ENCODE measurements at places on chromosomes 5 and 9. TPM values are rescaled to one million over a fixed set of nuclear protein-coding genes. Genes with fewer than 3 reads are reported as not detected.
A peak's percentile ranks its signal among the peaks of the same experiment; 100 is the strongest.

DNA sequence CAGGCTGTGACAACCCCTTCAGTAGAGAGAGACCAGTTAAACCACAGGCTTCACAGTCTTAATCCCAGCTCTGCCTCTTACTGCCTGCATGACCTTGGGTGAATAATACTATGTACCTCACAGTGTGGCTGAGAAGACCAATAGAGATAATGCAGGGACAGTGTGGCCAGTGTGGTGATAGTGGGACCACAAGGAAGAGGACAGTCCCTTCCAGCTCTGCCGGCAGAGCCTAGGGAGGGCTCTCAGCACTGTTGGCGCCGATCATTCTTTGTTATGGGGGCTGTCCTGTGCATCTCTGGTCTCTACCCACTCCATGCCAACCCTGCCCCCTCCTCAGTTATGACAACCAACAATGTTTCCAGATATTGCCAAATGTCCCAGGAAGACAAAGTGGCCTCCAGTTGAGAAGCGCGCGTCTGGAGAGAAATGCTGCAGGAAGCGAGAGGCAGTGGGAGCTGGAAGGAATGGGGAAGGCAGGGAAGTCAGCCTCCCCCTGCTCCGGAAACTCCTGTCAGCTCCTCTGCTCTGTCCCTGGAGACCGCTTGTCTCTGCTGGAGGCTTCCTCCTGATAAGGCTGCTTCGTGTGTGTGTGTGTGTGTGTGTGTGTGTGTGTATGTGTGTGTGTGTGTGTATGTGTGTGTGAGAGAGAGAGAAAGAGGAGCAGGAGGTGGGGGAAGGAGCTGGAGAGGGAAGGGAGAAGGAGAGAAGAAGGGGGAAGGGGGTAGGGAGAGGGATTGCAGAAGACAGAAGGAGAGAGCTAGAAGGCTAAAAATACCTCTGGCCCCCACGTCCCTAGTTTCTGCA is 31.8 kb upstream of the FABP6 start:
- no peaks in the 10 kb centered on the region for H3K27me3 ChIP-seq
- no peak overlapping the region for H3K4me3 ChIP-seq
- no peaks in the 10 kb centered on the region for H3K36me3 ChIP-seq
- no peak overlapping the region for H3K27ac ChIP-seq
- peak; percentile 16 for DNase-seq
- H3K4me1 ChIP-seq: no peaks in the 10 kb centered on the region

SLC46A2 gene
- total RNA-seq: not detected

DNA sequence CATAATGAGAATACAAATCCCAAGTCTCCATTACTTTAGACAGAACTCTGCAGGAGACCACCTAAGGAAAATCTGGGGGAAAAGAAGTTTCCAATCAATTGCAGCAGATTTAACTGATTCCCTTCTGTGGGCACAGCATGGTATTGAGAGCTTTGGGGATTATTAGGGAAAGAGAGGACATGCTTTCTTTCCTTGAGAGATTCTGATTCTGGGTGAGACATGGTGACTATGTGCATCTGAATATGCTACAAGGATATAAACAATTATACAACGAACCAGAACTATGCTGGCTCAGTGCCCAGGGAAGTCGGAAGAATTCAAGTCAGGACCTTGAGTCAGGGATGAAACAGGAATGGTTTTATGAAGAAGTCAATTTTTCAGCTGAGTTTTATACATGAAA is 183.7 kb downstream of the PDE4D start:
- no peaks in the 10 kb centered on the region for H3K27me3 ChIP-seq
- H3K36me3 ChIP-seq: no peaks in the 10 kb centered on the region
- no peak for DNase-seq
- H3K4me3 ChIP-seq: no peak overlapping the region

DNA sequence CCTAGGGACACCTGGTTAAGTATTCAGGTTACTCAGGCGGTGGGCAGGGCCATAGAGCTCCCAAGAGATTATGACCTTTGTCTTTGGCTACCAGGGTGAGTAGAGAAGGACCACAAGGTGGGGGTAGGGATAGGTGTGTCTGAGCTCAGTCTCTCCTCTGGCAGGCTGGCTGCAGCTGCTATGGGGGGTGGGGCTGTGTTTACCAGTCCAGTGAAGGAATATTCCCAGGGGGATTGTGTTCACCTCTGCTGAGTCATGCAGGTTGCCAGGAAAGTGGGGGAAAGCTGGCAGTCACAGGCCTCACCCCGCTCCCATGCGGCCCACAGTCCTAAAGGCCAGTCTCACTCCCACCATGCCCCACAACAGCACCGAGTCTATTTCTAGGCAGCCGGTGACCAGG is 53.6 kb upstream of the POU5F2 start:
- H3K27me3 ChIP-seq: no peaks in the 10 kb centered on the region
- DNase-seq: no peak
- no peak overlapping the region for H3K4me3 ChIP-seq

GRCh38 chr9:70081120-70081495 is 37.5 kb downstream of the MAMDC2 start:
- H3K4me3 ChIP-seq: no peak overlapping the region
- H3K27ac ChIP-seq: peak overlapping the region; percentile 45
- H3K27me3 ChIP-seq: no peaks in the 10 kb centered on the region
- no peak for DNase-seq
- H3K36me3 ChIP-seq: no peaks in the 10 kb centered on the region
- H3K4me1 ChIP-seq: no peaks in the 10 kb centered on the region

SPINK13 gene
- not detected for total RNA-seq

CCDC192 gene
- not detected for total RNA-seq

- no peak for DNase-seq
- no peak overlapping the region for H3K4me3 ChIP-seq
- peaks cover 2% of the 10 kb centered on the region for H3K4me1 ChIP-seq
- no peaks in the 10 kb centered on the region for H3K36me3 ChIP-seq
- H3K27ac ChIP-seq: no peak overlapping the region
Observed at GRCh38 chr5:77761606-77762005, 14.5 kb downstream of the TBCA start.

- no peak overlapping the region for H3K27ac ChIP-seq
- DNase-seq: no peak
- H3K36me3 ChIP-seq: no peaks in the 10 kb centered on the region
- H3K4me3 ChIP-seq: no peak overlapping the region
Observed at GRCh38 chr9:136740069-136740468, 2.7 kb downstream of the LCN10 start.

OR1J2 gene
- not detected for total RNA-seq

- H3K4me1 ChIP-seq: peaks cover 10% of the 10 kb centered on the region
- no peak for DNase-seq
- no peaks in the 10 kb centered on the region for H3K36me3 ChIP-seq
- H3K4me3 ChIP-seq: no peak overlapping the region
Observed at GRCh38 chr9:16196206-16196605, 643.4 kb downstream of the CCDC171 start.

GRCh38 chr9:112308588-112308987 is 24.8 kb downstream of the PTBP3 start:
- H3K4me3 ChIP-seq: no peak overlapping the region
- H3K27me3 ChIP-seq: no peaks in the 10 kb centered on the region
- no peak overlapping the region for H3K27ac ChIP-seq
- DNase-seq: no peak

- H3K27me3 ChIP-seq: no peaks in the 10 kb centered on the region
- no peak overlapping the region for H3K27ac ChIP-seq
- no peaks in the 10 kb centered on the region for H3K4me1 ChIP-seq
- no peak for DNase-seq
Observed at GRCh38 chr5:108529381-108529780, 147.5 kb upstream of the FBXL17 start.

MTX3 gene
- total RNA-seq: 11.8 TPM

- no peaks in the 10 kb centered on the region for H3K4me1 ChIP-seq
- no peak for DNase-seq
- no peak overlapping the region for H3K27ac ChIP-seq
- no peak overlapping the region for H3K4me3 ChIP-seq
- H3K27me3 ChIP-seq: no peaks in the 10 kb centered on the region
Observed at GRCh38 chr5:131279204-131279603, 15.4 kb downstream of the CDC42SE2 start.

DNA sequence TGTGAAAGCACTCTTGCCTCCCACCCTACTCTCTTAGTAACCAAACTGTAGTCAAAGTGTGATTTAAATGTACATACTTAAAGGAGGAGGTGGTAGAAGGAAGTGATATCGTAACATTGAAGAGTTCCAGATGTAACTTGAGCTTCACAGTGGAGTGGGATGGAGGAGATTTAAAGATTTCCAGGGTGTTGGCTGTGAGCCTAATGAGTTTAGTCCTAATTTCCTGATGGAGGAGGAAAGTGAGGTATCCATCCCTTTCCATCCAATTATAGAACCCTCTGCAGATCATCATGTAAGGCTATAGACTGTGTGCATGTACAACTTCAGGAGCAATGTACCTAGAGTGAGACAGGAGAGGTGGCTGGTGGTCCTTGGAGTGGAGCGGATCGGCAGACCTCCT is 1163.9 kb upstream of the SEMA6A start:
- no peak for DNase-seq
- no peaks in the 10 kb centered on the region for H3K36me3 ChIP-seq
- no peak overlapping the region for H3K4me3 ChIP-seq
- H3K27me3 ChIP-seq: no peaks in the 10 kb centered on the region

ALDOB gene
- total RNA-seq: not detected

DNA sequence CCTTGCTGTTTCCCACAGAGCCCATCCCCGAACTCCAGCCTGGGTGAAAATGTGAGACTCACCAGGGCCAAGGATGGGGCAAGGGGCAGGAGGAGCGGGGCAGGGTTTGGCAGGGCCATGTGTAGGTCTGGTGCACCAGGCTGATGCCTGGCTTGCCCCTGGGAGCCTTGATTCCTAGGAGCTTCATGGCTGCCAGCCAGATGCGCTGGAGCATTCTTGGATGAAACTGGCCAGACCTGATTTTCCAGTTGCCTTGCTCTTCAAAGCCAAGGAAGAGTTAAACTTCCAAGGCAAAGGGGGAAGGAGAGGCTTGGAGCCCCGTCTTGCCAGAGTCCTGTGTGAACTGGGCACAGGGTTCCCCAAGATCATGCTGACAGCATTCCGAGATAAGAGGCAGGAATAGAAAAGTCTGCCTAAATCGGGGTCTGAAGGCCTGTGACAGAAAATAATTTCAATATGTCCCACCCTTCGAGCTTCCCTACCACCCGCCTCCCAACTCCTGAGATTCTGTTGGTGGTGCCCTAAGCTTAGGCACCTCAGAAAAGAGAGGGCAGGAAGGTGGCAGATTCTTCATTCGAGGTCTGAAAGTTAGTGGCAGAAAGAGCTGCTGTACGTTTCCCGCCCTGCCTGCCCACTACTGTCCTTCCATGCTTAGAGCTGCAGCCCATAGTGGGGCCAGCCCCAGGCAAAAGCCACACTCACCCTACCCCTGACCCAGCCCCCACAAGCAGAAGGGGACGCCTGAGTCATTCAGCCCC is 20.4 kb downstream of the FAT2 start:
- H3K4me1 ChIP-seq: no peaks in the 10 kb centered on the region
- DNase-seq: no peak
- H3K36me3 ChIP-seq: no peaks in the 10 kb centered on the region
- no peak overlapping the region for H3K4me3 ChIP-seq
- H3K27me3 ChIP-seq: no peaks in the 10 kb centered on the region
- no peak overlapping the region for H3K27ac ChIP-seq

GRCh38 chr9:75269197-75269596 is 180.9 kb downstream of the OSTF1 start:
- H3K36me3 ChIP-seq: no peaks in the 10 kb centered on the region
- no peaks in the 10 kb centered on the region for H3K27me3 ChIP-seq
- no peak for DNase-seq
- H3K4me3 ChIP-seq: no peak overlapping the region
- H3K4me1 ChIP-seq: peaks cover 7% of the 10 kb centered on the region

WNT8A gene
- not detected for total RNA-seq

- no peak overlapping the region for H3K4me3 ChIP-seq
- no peaks in the 10 kb centered on the region for H3K36me3 ChIP-seq
- H3K27ac ChIP-seq: no peak overlapping the region
Observed at GRCh38 chr5:9858043-9858442, 227.9 kb upstream of the TAS2R1 start.

- H3K27me3 ChIP-seq: no peaks in the 10 kb centered on the region
- DNase-seq: no peak
- no peaks in the 10 kb centered on the region for H3K4me1 ChIP-seq
- no peaks in the 10 kb centered on the region for H3K36me3 ChIP-seq
- no peak overlapping the region for H3K27ac ChIP-seq
- no peak overlapping the region for H3K4me3 ChIP-seq
Observed at GRCh38 chr5:90099099-90099498, 310.5 kb downstream of the CETN3 start.

DNA sequence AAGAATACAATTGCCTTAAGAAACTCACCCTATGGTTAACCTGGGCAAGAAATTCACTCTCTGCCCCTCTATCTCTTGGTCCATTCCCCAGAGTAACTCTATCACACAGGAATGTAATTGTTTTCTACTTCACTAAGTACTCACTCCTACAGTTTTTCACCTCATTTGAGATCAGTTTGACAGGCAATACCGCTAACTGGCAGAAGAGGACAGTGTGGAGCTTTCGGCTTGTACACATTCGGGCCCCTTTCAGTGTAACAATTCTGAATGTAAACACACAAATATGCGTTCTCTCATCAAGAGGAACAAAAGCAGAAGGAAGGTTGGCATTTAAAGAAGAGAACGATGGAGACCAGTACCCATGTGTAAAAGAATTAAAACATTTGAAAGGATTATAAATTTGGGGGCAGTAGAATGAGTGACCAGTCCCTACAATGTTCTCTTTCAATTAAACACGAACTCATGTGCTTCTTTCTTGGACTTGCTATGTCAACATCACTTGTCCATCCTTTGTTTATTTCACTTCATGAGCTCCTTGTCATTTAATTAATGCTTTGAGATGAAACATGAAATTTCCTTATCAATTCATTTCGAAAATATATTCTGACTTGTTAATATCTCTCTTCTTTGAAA is 188.5 kb upstream of the GRAMD2B start:
- no peak for DNase-seq
- H3K27me3 ChIP-seq: no peaks in the 10 kb centered on the region
- no peaks in the 10 kb centered on the region for H3K4me1 ChIP-seq
- H3K27ac ChIP-seq: no peak overlapping the region
- no peaks in the 10 kb centered on the region for H3K36me3 ChIP-seq

DNA sequence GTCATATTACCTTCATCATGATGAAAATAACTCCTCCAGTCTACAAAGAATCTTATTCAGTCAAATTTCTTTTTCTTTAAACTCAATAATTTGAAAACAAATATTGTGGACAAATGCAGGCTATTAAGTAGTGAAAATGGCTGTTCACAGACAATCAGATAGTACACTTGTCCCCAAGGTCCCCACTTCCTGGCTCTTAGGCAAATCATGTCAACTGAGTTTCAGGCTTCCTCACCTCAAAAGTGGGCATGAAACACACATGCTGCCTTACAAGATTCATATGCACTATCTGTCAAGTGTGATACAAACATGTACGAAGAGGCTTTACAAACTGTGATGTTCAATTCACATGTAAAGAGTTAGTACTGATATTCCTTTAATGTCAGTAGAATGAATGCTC is 385.2 kb upstream of the SEMA6A start:
- no peak overlapping the region for H3K27ac ChIP-seq
- H3K36me3 ChIP-seq: no peaks in the 10 kb centered on the region
- DNase-seq: no peak
- H3K4me1 ChIP-seq: no peaks in the 10 kb centered on the region

SOHLH1 gene
- not detected for total RNA-seq

PCDHGB3 gene
- total RNA-seq: 9.7 TPM

Measured in aorta (tissue), 5 donors.